ENCODE measurements at places on chromosomes 11 and 22.

- no peak for DNase-seq
These were observed 99.3 kb upstream of the USP47 start for GRCh38 chr11:11742486-11742885.

DNA sequence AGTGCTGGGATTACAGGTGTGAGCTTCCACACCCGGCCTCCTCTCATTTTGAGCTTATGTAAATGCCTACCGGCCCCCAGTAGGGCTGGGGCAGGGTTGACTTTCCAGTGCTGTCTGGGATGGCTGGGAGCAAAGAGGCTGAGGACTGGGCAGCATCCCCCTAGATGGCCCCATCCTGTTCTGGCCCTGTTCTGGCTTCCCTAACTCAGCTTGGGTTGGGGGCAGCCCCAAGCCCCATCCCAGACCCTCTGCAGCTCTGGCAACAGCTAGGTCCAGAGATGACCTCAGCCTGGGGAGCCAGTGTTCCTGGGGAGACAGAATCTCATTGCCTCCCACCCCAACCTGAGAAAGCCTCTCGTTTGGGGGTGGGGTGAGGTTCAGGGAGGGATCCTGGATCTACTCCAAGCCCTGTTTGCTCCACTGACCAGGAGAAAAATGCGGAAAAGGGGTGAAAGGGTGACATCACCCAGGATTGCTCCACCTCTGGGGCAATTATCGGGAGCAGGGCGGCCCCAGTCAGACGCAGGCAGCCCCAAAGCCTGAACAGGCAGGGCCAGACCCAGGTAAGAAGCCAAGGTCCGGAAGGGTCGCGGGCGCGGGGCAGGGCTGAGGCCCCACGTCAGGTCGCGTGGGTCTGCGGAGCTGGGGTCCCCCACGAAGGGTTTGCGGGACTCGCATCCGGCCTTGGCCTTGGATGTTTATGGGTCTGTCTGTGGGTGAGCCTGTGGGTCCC is at the start of gene PNPLA2:
TSS of gene PNPLA2 (plus strand) at position 519 of the 733 bp plus-strand sequence. CDS start 805 bp downstream, outside the sequence.
- no peak for DNase-seq

- DNase-seq: no peak
These were observed 53.1 kb upstream of the HORMAD2 start for GRCh38 chr22:30027169-30027568.

DNA sequence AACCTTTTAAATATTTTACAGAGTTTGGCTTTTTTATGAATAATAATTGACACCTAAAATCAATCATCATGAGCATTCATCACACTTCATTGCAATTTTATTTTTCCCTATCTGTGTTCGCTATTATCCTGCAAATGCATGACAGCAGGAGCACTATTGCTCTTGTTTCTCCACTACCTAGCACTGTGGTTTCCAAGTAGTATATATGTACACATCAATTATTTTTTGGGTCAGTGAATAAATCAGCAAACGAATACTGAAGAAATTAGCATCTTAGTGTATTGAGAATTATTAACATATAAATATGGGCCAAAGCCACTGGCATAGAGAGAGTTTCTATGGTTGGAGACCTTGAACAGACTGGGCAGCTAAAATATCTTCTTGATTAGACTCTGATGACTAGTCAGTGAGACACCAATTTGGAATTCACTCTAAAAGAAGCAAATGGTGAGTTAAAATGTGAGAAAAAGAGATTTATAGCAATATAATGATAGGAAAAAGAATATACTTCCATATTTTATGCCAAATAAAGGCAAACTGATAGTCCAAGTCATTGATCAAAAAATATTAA is 731.1 kb upstream of the LUZP2 start:
- no peak for DNase-seq

DNA sequence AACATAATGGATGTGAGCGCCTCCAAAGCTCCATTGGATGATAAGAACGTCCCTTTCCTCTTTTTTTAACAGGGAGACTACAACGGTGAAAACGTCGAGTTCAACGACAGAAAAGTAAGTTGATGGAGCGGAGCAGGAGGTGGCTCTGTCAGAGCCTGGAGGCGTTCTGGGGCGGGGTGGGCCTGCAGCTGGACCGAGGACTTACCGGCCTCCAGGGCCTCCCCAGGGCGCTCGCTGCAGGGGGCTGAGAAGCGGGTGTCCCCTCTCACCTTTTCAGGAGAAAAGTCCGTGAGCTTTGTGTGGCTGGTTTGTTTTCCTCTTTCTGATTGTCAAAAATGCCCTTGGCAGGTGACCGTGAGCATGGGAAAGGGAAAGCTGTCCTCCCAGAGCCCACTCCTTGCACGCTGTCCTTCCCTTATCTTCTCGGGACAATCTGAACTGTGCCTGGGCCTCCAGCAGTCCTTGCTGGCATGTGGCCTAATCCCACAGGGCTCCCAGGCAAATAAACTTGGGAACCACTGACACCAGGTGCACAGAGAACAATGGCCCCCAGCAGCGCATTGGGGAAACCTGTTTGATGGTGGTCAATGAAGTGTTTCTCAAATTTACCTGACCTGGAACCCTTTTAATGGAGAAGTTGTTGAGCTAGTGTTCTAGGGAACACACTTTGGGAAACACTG is 38.4 kb downstream of the ANO1 start:
- no peak for DNase-seq

DNA sequence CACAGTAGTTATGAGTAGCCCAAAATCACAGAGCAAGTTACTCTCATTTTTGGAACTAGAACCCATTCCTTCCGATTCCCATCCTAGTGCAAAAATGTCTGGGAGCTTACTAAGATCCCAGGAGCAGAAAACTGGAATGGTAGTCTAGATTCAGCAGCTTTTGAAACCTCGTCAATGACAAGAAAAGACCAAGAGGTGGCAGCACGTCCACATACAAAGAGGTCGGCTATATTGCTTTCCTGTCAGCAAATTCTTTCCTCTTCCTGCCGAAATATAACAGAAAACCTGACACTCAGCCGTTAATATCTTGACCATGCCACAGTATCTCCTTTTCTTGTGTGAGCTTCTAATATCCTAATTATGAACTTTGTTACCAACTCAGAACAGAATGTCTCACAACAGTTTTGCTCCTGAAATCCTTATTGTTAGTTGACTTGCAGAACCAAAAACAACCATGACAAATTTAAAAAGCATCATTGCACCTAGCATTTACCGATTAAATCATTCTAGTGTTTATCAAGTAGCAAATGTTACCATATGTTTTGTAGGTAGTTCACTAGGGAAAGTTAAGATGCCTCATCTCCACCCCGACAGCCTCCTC is 92.8 kb upstream of the OR9G4 start:
- DNase-seq: peak; percentile 9

DNA sequence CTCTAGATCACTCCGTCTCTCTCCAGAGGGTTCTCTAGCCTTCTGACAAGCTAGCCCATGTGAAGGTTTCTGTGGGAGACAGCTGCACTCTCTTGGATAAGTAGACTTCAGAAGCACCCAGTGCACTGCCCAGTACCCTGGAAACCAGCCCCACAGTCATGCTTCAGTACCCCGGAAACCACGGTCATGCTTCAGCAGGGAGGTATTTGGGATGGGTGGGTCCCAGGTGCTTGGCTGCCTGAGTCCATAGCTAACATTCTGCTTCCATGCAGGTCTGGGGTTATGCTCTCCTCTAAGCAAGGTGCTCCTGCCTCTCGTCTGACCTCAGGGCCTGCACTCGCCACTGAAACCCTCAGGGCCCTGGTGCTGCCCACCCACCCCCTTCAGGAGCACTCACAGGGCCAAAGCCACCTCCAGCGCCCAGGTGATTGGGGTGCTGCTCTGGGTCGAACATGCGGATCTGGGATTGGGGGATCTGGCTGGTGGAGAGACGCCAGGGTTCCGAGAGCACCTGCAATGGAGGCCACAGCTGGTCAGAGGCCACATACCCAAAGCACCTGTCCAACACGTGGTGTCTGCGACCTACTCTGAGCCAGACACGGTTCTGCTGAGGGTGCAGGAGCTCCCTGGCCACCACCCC is 7.3 kb upstream of the SYCE3 start:
- DNase-seq: no peak

DNA sequence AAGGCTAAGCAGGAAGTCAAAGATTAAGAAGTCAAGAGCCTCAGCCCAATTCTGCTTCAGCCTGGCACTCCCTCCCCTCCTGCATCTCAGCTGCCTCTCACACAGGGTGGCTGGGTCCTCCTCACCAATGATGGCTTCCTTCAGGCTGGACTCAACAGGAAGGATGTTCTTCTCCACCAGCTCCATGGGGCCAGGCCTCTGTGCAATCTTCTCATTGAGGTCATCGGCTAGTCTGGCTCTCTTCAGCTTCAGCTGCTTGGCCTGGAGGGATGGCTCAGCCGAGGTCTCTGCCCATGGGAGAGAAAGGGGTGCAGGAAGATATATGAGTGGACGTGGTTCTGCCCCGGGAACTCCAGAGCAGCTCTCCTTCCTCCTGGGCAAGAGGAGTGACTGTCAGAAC is 59.1 kb downstream of the SGSM3 start:
- DNase-seq: no peak

DNA sequence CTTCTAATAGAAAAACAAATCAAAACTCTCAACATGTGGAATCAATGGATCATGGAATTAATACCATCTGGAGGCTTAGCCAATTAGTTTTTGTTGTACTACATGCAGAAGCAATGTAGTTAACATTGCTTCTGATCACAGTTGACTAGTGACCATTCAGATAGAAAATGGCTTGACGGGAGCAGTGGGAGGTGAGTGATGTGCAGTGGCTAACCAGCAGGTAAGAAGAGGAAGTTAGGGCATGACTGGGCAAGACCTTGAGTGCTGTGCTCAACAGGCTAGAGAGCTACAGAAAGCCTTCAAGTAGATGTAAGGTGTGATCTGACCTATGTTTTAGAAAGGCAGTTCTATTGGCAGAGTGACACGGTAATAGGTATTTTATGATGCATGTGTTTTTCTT is 60.7 kb upstream of the ALKBH3 start:
- no peak for DNase-seq

Data from hypothalamus (tissue), 51 donors.